GM04503 (cell line): ENCODE measurements at places on chromosomes 4 and X.

DNA sequence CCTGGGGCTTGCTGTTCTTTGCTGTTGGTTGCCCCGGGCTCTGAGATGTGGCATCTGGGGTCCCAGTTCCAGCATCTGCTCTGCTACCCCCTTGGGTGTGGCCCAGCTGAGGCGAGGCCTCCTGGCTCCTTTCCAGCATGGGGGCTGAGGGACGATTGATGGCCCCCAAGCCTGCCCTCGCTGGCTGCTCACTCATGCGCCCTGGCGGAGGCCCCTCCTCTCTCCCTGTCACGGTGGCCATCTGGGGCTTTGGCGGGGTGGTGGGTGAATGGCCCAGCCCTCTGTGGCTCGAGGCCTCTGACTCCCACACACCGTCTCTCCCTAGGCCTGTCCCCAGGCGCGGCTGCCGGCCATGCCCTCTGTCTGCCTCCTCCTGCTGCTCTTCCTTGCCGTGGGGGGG is 1.8 kb downstream of the PLXNA3 start:
- DNase-seq: no peak

GRCh38 chr4:159071969-159072765 is 30.7 kb upstream of the RAPGEF2 start:
- DNase-seq: no peak

- no peak for DNase-seq
Observed at GRCh38 chr4:184475498-184475897, 1.1 kb upstream of the IRF2 start.

DNA sequence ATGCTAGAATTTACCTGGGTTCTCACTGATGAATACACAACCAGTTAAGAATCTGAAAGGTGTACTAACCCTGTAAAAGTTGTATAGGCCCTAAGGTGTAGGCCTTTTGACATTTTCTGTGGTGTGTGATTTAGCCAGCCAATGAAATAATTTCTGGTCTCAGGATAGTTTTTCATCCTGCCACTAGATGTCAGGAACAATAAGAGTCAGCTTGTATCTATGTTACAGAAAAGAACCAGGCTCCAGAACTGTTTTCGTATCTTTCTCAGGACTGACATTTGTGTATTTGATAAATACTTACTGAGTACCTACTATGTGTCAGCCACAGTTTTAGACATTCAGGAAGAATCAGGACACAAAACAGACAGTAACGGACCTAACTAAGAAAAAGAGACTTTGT is 673.6 kb upstream of the TENM3 start:
- DNase-seq: peak; percentile 25

DNA sequence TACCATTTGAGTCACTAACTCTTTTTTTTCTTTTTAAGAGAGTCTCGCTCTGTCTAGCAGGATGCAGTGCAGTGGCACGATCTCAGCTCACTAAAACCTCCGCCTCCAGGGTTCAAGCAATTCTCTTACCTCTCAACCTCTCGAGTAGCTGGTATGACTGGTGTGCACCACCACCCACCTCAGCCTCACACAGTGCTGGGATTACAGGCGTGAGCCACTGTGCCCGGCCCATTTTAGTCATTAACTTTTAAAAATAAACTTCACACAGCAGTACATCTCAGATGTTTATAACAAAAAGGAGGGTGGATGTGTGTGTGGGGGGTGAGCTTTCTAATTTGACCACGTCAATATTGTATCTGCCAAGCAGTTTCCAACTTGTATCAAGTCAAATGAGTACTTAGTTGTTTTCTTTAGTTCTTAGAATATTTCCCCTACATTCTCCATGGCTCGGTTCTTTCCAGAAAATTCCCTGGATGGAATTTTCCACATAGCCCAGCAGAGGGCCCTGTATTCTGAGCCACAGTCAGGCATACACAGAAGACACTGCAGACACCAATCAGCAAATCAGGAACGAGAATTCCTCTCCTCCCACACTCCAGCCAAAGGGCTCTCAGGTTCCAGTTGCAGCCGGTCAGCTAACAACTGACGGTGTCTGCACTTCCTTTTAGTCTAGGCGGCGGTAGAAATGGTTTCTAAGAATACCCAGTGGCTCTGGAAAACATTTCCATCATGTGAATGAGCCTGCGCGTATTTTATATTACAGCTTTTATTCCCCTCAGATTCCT is 20.1 kb upstream of the ARAF start:
- peak; percentile 72 for DNase-seq

- no peak for DNase-seq
Observed at GRCh38 chr4:1021386-1022050, 10.1 kb downstream of the FGFRL1 start.

- DNase-seq: no peak
Observed at GRCh38 chrX:46665232-46666152, 91.9 kb downstream of the CHST7 start.

DNA sequence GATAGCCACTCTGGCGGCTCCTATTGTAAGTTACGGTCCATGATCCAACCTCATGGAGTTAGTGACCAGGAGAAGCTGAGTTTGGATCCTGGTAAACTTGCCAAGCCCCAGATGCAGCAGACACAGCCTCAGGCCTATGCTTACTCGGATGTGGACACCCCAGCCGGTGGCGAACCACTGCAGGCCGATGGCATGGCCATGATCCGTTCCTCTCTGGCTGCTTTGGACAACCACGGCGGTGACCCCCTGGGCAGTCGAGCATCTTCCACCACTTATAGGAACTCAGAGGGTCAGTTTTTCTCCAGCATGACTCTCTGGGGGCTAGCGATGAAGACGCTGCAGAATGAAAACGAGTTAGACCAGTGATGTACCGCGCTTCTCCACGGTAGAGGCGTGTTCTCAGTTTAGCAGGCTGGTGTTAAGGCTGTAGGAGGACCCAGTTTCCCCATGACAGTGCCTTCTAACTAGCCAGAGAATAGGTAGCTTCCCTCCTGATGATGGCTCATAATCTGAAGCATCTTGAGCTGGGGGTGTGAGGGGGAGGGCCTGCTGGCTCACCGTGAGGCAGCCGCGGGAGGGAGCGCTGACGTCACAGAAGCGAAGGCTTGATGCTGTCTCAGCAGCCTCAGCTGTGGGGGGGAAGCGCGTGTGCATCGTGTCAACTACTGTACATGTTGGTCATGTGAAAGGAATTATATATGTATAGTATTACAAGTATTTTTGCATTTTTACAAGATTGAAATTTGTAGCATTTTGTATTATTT is 31.1 kb downstream of the ZBTB49 start:
- no peak for DNase-seq

DNA sequence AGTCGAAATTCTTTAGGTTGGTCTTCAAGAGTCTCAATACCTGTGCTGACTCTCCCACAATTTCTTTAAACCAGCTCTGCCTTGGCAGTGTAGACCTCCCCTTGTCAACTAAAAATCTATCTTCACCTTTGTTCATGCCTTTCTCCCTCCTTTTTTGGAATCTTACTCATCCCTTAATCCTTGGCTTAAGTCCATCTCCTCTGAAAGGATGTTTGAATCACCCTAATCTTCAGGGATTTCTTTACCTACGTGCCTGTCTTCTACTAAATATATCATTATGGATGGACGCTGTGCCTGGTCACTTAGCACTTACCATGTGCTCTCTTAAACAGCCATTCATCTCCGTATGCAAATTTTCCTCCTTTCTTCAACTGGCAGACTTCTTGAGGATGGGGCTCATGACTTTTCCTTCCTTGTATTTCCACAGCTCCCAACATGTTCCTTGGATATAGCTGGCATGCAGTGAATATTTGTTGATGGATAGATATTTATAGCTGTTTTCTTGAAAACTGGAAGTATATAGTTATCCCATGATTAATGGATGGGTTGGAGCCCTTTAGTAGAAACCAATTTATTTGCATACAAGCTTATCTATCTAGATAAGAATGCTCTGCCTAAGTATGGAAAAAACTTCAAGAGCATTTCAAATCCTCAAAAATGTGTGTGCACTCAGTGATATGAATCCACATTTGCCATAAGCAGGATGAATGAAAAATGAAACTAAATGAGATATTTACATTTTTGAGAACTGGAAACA is 166.6 kb downstream of the SPRY1 start:
- no peak for DNase-seq

DNA sequence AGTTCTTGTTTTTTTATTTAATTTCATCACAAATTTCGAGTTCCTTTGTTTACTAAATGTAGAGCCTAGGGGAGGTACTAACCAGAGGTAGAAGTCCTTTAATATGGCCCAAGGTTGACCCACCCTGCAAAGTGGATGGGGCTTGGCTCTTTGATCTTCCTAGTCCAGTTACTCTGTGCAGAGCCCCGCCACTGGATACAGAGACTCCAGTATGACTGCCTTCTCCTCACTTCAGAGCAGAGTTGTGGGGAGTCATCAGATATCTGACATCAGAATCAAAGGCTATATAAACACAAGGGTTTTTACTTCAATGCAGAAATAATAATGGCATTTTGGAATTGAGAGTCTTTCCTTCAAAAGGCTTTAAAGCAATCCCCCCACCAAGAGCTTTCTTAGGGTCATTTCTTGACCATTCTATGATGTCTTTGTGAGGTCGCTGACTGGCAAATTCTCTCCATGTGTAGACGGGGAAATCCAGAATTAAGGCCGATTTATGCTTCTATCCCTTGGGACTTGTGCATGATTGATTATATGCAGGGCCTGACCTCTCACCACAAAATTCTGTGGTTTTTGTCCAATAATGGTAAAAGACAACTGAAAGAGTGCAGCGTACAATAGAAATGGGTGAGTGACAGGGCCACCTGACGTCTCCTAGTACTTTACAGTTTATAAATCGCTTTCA is 88.3 kb upstream of the CITED1 start:
- no peak for DNase-seq

GRCh38 chrX:106341823-106342222 is 173.7 kb downstream of the PWWP3B start:
- no peak for DNase-seq

DNA sequence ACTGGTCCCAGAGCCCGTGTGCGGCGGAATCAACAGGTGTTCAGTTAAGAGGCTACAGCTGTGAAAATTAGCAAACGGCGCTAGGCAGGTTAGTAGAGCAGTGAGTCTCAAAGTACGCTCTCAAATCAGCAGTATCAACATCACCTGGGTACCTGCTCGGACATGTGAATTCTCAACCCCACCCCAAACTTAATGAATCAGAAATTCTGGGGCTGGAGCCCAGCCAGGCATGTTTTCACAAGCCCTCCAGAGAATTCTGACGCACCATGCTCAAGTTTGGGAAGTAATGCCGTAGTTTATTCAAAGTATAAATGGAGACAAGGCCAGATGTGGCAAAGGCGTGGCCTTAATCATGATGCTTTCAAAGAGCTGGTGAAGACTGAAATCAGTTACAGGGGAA is 58.2 kb upstream of the PTCHD1 start:
- DNase-seq: no peak

DNA sequence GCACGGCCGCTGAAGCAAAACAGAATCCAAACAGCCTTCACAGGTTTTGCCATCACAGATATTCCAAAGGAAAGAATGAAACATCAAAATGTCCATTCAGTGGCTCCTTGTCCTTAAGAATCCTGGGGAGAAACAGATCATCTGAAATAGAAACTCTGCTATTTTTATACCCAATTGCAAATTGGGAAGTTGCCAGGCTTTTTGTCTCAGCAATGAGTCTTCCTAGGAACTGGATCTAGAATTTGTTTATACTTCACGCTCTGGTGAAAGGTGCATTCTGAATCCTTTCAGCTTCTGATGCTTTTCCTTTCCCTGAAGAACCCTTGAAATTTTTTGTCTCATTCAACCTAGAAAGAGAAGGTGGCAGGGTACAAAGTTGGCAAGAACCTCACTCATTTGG is 218.9 kb downstream of the FBXW7 start:
- DNase-seq: peak; percentile 19

- no peak for DNase-seq
Observed at GRCh38 chr4:26726655-26727387, 133.8 kb upstream of the STIM2 start.

DNA sequence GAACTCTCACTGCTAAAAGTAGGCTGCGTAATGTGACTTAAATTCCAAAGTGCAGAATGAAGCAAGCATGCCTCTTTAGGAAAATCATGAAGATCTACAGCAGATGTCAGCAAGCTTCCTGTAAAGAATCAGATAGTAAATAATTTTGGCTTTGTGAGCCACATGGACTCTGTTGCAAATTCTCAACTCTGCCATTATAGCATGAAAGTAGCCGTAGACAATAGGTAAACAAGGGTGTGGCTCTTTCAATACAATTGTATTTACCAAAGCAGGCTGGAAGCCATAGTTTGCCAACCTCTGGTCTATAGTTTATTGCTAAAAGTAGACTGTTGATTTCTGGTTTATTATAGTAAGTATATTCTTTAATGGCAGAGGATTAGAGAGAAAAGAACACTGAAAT is 80.3 kb upstream of the FAM9B start:
- no peak for DNase-seq

DNA sequence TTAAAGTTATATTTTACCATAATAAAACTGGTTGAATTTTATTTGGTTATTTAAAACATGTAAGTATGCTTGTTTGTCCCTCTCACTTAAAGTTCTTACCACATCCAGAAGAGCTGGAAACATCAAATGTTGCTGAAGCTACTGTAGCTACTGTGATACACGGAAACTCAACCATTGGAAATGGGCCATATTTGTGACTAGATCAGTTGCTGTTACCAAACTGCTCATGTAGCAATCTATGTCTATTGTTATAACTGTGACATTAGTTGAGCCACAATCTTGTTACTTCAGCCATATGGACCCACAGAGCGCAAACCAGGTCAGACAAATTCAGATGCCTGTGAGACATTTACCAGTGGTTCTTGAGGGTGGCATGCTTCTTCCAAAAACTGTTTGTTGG is 41.6 kb downstream of the NDNF start:
- peak; percentile 6 for DNase-seq

- DNase-seq: no peak
Observed at GRCh38 chr4:176840166-176840565, 47.4 kb upstream of the VEGFC start.

DNA sequence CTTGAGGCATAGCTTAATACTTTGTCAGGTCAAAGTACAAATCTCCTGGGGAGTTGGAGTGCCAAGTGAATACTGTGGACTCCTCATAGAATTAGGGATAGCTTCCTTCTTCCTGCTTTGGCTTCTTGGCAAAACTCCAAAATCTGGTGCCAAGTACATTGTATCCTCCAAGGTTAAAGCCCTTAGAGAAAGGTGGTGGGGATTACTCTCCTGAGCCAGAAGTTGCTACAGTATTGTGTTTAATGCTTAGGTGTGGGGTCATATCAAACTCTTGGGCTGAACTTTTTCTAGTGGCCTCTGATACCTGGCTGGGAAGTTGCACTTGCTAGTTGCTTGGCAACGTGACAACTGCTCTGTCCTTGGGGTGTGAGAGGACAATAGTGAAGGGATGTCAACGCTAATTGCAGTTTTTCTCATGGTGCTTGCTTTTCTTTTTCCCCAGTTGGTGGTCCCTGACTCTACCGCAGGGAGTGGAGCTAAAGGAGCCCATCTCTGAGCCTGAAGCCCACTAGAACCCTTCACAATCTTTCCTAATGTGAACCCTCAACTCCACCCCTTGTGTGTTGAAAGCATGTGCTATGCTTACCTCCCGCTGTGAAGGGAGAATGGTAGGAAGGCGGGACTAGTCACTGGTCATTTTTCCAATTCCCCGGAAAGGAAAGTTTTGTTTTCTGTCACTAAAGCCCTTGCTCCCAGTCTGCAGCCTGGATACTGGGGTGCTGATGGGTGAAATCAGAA is 35.5 kb downstream of the DLG3 start:
- no peak for DNase-seq

- DNase-seq: no peak
Observed at GRCh38 chr4:140130677-140131076, 23.3 kb downstream of the MAML3 start.
